ENCODE measurements at places on chromosomes 6 and 20.

DNA sequence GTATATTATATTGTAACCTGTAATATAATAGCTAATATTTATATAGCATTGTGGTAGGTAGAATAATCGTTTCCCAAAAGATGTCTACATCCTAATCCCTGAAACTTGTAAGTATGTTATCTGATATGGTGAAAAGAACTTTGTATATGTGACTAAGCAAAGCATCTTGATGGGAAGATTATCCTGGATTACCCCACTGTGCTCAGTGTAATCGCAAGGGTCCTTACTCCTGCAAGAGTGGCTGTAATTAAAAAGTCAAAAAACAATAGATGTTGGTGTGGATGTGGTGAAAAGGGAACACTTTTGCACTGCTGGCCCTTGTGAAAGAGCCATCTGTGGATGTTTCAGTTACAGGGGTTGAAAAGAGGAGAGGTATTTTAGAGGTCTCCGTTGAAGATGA, 95.2 kb downstream of the EDN1 start:
- no peak for DNase-seq

DNA sequence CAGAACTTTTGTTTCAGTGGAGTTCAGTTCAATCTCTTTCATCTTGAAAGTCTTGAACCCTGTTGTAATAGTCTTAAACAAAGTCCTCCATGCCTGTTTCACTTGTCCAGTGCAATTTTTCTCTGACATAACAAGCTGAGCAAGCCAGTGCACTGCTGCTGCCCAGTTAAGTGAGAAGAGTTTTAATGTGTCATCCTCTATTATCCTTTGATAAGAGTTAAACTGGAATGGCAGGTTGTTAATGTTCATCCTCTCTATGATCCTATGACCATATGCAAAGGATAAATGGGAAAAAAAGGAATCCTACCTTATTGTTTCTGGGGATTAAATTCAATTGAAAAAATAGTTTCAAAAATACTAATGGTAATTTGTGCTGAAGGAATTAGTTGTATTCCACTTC, 197.5 kb downstream of the FRK start:
- DNase-seq, result no peak

- DNase-seq, result no peak
Observed at GRCh38 chr6:50848989-50849795, 30.5 kb downstream of the TFAP2B start.

DNA sequence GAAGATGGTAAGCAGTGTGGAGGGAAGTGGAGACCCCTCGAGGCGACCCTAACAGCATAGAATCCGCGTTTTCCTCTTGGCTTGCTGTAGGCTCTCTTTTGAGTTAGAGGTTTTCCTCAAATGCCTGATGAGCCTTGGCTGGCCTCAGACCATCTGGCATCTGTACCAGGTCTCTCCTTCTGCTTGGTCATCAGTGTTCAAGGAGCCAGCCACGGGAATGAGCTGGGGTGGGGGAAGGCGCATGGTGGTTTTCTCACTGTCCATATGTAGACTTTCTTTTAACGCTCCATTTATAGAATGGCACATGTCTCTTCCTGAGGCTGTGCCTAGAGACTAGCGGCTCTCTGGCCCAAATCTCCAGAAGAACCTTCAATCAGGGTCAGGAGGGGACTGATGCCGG, 8.1 kb upstream of the GUCA1A start:
- DNase-seq, result no peak

GRCh38 chr6:133341607-133342158, 100.5 kb downstream of the EYA4 start:
- DNase-seq, result no peak

GRCh38 chr20:34458631-34459030, 57.6 kb upstream of the DYNLRB1 start:
- DNase-seq, result no peak

GRCh38 chr6:155261111-155261900, 2.5 kb upstream of the CLDN20 start:
- DNase-seq, result no peak

DNA sequence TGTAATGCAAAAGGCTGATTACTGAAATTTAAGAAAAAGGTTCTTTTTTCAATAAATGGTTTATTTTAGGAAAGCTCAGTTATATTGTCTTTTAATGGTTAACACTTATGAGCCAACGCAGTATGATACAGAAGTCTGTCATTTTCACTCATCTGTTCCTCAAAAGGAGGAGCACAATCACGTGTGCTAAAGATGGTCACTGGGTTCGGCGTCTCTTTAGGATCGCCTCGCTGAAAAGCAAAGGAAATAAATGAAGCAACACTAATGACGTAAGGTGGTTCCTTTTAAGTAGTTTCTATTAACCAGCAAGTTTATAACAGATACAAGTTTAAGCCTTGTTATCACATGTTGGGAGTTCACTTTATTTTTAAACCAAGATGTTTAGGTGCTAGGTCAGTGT, 125.7 kb downstream of the MAP3K4 start:
- DNase-seq, result no peak

GRCh38 chr20:49286689-49287551, 9.1 kb upstream of the ZNFX1 start:
- no peak for DNase-seq

DNA sequence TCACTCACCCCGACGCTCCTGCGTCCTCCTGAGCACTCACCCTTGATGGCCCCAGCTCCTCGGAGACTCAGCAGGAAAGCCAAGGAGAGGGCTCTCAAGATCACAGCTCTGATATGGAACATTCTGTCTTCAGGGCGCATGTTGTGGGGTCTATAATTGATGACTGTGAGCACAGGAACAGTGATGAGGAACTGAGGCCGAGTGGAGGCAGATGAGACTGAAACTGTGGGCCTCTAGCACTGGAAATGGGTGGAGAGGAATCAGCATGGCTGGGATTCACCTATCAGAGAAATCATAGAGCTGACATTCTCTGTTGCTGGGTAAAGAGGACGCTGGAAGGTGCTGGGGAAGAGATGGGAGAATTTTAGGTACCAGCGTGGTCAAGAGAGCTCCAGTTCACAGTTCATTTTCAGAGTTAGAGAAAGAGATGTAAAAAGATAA, at the start of gene HLA-DPA1:
Gene HLA-DPA1, minus strand, starts transcription at position 219 of the 441 bp plus-strand sequence.
- DNase-seq, result no peak

DNA sequence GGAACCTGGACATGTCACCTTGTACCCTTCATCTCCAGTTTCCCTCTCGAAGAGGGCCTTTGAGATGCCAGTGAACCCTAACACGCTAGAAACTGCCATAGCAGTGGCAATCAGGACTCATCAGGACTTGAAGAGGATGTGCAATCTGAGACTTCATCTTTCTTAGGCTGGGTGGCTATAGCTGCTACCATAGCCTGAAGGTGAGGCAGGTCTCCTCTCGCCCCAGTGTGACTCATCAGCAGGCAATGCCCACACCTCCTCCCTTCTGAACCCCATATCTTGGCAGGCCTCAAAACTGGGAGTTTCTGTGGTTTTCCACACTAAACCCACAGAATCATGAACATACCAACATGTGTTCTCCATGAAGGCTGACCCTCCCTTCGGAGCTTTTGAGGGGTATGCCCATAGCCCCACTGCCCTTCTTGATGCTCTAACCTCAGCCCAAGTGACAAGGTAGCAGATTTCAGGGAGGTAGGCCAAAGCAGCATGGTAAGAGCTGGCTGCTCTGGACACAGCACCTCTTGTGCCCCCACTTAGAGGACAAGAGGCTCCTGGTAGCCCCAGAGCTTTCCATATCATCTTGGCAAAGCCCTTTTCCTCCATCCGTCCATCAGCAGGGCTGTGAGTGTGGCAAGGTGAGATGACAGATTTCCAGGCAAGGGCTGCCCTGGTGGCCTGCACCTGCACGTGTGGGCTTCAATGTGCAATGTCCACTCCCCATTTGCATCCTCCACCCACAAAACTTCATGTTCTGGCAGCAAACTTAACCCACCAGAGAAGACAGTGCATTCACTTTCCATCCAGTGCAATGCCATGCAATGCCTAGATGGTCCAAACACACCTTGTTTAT, 2.6 kb downstream of the BLCAP start:
- DNase-seq, result no peak

DNA sequence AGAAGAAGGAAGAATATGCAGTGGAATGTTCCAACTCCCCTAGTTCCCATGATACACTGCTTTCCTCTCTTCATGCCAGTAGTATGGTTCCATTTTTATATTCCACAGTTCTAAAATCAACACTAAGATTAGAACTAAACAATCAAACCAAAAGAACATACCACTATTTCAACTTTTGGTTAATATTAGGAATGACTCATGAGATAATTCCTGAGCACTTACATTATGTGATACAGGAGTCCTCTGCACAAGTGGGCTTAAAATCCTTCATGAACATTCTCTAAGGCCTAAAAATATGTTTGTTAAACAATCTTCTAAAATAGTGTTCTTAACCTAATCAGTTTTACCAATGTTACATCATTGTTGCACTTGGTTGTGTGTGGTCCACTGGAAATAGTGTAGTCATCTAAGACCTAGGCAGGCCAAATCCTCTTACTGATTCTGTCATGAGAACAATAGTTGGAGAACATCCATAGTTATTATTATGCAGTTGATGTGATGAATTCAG, 30.3 kb upstream of the RCAN2 start:
- no peak for DNase-seq

DNA sequence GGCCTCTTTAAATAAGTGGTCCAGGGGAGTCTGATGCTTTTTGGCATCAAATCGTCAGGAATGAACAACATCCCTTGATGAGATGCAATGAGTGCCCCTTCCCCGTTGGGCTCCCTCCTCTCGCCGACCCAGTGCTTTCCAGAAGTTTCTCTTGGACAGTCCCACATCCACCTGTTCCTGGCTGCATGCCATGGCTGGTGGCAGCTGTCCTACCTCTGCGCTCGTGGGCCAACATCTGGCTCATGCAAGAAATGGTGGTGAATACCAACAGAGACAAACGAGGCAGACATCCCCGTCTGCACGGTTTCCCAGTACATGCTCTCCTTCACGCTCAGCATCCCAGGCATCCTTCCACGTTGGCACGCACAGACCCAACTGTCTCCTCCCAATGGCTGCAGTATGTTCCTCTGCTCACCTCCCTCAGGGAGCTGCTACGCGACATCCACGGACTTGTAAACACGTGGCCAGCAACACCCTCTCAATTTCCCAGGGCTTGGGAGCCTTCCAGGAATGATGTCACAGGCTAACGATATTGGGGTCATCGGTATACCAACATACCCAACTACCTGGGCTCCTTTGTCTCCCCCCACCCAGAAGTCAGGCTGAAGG, 37.5 kb downstream of the PPP1R3G start:
- DNase-seq, result no peak

GRCh38 chr6:168929871-168930450, 323.7 kb downstream of the THBS2 start:
- no peak for DNase-seq

GRCh38 chr20:24531631-24532419, 62.4 kb downstream of the SYNDIG1 start:
- no peak for DNase-seq

- DNase-seq, result no peak
Observed at GRCh38 chr6:33202799-33203198, 1.7 kb upstream of the HSD17B8 start.

- no peak for DNase-seq
Observed at GRCh38 chr6:135128268-135128914, 52.7 kb upstream of the MYB start.

GRCh38 chr6:7313505-7314165, 636 bp upstream of the SSR1 start:
- no peak for DNase-seq

GRCh38 chr6:15348528-15348927, 102.7 kb downstream of the JARID2 start:
- no peak for DNase-seq

DNA sequence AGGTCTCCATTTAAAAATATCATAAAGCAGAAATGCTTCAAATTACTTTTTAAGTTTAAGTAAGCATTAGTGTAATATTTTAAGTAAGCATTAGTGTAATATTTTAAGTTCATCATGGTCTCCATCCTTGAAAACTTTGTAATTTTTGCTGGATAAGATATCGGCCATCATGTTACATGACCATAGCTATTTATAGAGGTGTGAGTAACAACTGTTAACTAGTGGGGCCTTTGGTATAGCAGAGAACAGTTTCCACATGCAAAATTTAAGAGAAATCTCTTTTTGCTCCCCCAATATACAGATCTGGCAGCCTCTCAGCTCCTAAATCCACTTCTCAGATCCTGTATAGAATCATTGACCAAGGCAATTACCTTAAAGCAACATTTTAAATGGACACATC, 468 bp downstream of the TRDN start:
- no peak for DNase-seq

DNA sequence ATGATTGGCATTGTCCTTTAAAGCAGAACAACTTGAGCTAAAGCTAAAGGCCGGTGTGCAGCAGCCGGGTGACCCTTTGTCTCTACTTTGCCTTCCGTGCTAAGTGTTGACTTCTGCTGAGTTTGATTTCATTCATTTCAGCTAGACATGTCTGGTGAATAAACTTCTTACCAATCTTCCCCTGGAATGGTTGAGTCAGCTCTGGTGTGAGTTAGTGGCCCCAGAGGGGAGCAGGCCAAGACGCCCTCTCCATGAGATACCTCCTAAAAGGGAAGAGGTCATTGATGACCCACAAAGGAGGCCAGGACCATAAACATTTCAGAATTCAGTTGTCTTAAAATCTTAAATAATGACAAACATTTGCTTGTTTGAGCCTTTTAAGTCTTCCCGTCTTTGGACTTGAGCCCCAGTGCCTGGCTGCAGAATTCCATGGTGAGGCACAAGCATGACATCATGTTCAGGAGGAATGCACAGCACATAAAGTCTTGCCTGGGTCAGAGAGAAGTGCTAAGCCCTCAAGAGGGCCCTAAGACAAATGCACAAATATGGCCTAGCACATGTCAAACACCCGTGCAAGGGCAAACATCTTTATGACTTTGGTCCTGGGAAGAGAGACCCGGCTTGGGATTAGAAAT, 96.3 kb upstream of the NEDD9 start:
- no peak for DNase-seq

DNA sequence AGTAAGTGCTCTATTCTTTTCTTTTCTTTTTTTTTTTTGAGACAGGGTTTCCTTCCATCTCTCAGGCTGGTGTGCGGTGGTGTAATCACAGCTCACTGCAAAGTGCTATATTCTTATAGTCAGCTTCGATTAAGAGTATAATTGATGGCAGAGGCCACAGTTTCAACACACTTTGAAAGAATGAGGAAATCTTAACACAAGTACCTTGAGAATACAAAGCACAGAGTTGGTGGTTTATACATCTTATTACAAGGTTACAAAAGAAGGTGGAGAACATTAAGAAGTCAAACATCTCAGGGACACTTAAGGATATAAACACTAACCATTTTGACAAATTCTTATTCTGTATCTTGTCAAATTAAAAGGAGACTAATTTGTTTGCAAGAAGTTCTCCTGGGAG, 180.5 kb downstream of the SOD2 start:
- no peak for DNase-seq
